ENCODE measurements at places on chromosomes 6 and 20.

GRCh38 chr6:90730151-90730673, 143.3 kb upstream of the MAP3K7 start:
- ATAC-seq: no peak

GRCh38 chr6:144232832-144233230, 52.3 kb upstream of the UTRN start:
- ATAC-seq: no peak

DNA sequence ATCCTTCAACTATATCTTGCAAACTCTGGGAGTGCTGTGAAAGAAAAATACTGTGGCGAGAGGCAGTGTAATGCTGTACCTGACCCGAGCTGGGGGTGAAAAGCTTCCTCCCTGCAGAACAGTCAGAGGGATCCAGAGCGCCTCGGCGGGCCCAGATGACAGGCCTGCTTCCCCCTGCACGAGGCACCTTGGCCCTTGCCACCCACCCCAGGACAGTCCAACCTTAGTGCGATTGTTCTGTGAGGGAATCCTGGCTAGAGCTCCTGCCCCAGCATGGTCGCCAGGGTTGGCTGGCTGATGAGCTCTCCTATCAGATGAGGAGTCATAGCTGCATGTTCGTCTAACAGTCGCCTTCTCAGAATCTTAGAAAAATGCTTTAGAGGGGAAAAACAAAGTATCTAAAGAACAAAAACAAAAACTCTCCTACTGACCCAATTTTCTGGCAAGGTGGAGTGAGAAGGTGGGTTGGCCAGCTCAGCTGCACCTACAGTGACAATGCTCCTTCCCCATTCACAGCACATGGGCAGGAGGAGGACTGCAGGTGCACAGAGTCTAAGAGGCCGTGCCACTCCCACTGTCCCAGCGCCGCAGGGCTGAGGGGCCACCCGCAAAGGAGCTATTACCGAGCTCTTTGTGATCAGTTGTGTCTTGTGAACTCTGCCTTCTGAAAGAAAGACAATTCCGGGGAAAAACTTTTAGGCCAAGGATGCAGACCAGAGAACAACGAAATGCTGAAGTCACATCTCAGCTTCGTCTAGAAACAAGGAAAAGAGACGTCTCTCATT, 28.6 kb upstream of the GPR6 start:
- ATAC-seq: no peak

- ATAC-seq: no peak
Measured at GRCh38 chr6:116624036-116624805, 7.9 kb downstream of the RSPH4A start.

DNA sequence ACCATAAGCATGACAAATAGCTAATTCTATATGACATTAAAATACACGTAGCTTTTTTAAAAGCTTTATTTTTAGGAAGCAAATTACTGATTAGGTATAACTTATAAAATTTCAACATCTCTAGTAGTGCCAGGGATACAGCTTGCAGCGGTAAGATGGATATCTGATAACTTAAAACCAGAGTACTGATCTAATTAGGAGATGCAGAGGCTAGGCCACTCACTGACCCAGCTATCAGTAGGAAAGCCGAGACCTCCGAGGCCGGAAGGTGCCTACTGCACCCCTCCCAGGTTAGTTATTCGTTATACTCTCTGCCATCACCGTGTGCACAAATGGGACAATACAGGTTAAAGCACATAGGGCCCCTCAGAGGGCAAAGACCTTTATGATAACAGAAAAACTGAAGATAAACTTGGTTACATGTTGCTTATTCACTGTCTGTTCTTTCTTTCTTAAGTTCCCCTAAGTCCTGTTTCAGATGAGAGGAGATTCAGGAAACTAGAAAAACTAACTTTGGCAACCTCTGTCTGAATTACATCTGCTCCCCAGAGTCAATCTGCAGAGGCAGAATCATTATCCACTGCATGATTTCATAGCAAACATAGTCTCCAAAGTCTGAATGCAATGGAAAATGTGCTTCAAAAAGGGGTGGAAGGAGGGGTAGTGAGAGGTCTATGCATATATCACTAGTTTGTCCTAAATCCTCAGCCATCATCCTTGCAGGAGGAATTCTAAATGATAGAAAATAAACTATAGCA, 60.8 kb downstream of the RIPOR2 start:
- no peak for ATAC-seq

Measured in SK-N-SH treated with all-trans-retinoic acid at 6 μM for 48 hours (cell line).